ENCODE measurements at places on chromosomes 5 and 9.

DNA sequence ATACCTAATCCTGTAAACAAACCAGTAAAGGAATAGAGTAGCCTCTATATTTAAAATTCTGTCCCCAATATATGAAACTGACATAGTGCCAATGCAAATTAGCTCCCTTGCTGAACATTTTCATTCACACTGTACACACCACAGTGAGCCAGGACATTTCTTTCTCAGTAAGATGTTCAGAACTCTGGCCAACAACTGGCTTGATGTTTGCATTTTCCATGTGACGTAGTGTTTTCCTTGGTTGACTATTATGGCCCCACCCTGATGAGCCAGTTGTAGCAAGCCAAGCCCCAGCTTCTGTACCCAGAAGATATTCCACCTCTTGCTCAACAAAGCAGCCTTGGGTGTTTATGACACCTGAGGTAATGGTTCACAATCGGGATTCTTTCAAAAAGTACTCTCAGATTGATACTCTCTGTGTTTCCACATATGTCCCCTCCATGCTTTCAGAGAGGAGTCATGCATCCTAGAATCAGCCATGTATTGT lies 17.7 kb upstream of the ANXA1 start:
- no peak for DNase-seq

DNA sequence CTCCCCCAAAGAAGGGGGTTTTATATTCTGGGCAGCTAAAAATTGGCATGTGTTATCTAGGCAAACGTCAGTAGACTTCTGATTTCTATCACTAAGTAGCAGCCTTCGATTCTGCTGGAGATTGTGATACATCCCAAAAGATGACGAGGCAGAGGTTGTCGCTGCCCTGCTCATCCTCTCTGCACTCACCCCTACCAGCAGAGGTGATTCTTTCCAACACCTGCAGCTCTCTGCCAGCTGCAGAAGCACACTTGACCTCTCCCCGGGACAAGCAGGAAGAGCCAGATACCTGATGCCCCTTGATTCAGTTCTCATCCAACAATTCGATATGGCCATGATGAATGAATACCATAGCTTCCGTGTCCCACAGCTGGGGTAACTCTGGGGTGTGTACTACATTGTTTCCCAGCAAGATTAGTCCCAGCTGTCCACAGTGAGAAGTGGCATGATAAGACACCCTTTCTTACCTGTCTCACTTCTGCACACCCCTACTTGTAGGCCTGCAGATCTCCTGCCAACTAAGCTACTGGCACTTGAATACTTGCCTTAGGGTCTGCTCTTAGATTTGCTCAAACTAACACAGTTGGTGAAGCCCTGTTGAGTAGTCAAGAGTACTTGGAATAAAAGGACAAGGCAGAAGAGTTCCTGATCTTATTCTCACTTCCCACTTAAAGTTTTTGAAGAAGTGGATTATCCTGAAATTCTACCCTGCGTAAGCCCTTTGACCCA lies 37.6 kb upstream of the SMAD5 start:
- DNase-seq: no peak

- DNase-seq: no peak
These were observed 53.4 kb upstream of the RARS1 start for GRCh38 chr5:168432903-168433302.

DNA sequence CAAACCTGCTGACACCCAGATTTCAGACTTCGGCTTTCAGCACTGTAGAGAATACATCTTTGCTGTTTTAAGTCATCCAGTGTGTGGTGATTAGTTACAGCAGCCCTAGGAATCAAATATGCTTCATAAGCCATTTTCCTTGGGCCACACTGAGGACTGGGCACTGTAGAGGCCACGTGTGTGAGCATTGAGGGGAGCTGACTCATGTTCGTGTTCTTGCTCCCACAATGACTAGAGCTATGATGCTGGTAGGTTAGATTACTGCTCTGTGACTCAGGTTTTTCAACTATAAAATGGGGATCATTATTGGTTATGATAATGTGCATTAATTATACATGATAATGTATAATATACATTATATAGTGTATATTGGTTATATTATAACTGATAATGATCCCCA lies 96.5 kb upstream of the PALM2AKAP2 start:
- DNase-seq: no peak

GRCh38 chr5:264338-264737 lies 7.1 kb upstream of the PDCD6 start:
- DNase-seq: no peak

DNA sequence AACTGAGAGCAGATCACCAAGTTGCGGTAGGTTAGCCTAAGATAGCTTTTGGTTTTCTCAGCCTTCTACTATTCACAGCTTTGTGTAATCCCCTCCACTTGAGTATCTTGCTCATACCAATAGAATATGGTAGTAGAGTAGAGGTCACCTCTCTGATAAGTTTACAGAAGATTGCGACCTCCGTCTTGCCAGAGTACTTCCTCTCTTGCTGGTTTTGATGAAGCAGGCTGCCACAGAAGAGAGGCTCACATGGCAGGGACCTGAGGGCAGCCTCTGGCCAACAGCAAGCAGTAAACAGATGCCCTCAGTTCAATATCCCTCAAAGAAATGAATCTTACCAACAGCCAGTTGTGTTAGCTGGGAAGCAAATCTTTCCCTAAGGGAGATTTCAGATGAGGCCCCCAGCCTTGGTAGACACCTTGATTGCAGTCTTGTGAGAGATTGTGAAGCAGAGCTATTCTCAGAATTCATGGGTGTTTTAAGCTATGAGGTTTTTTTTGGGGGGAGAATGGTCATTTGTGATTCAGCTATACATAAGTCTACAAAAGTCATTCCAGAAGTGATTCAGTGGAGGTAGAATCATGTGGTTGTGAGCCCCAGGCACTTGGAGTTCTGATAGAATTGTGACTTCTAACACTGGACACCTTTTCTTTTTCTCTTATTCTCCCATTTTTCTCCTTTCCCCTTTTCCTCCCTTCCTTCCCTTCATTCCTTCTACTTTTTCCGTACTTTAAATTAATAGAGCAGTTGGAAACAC lies 22.7 kb upstream of the CDKN2B start:
- no peak for DNase-seq

- peak; percentile 73 for DNase-seq
These were observed 891.3 kb downstream of the TLE1 start for GRCh38 chr9:80797831-80798688.

GRCh38 chr5:141965071-141965470 lies 3.8 kb upstream of the RNF14 start:
- no peak for DNase-seq

DNA sequence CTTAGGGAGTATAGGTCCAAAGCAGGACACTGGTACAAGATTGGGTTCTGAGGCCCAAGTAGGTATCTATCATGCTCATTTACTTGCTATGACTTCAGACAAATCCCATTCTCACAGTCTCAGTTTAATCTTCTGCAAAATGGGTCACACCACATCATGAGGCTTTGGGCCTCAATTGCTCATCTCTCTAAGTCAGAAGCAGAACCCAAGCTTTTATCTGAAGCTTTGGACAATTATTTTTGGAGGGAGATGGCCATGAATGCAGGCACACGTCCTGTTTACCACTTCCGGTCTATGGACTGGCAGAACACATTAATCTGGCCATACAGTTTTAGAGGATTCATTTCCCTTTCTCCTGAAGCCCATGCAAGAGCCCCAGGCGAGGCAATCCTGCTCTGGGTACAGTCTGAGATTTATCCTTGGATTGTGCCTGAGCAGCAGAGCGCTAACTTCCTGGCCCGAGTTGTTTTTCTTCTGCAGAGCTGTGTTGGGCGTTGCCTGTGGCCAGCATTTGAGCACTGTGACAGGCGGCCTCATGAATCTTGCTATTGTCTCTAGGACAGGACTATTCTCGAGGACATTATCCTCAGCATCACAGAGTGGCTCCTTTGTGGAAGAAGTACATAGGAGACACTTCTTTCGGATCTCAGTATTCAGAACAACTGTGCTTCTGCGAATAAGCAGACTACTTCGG lies 16.1 kb downstream of the SLC22A4 start:
- DNase-seq: no peak

GRCh38 chr9:129258823-129259301 lies 80.8 kb upstream of the IER5L start:
- no peak for DNase-seq

DNA sequence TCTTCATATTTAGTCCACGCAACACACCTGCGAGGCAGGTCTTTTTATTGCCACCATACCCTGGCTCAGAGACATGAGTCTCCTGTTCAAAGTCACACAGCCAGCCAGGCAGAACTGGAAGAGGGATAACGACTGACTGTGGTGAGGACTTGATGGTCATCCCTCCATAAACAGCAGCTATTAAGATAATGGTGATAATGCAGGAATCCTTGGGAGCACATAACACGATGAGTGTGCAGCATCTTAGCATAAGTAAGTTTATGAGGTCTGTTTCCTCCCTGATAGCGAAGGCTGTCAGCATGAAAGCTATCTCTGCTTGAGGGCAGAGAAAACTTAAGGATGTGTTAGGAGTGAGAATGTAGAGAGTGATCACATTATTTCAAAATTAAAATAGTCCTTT lies 30.9 kb downstream of the KCTD16 start:
- DNase-seq: no peak

GRCh38 chr5:15252331-15252730 lies 247.6 kb upstream of the FBXL7 start:
- DNase-seq: no peak

GRCh38 chr5:69184621-69185020 lies 4.8 kb upstream of the CENPH start:
- DNase-seq: no peak

- DNase-seq: no peak
These were observed 65.4 kb downstream of the ZNF618 start for GRCh38 chr9:113941526-113941925.

GRCh38 chr5:66238435-66238834 lies 94.3 kb downstream of the SREK1 start:
- no peak for DNase-seq

DNA sequence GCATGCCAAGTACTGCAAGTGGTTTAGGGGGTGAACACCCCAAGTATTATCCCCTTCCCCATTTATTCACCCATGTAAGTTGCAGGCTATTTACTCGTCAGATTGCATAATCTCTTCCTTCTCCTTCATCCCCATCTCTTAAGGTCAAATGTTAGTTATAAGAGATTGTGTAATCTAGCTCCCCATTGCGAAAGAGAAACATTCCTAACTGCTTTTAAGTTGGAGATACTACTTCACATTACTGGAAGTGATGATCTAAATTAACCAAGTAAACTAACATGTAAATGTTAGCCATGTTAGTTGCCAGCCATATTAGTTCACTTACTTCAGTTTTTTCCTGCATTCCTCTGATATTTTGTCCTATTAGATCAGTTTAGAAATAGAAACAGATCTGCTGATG lies 262.3 kb downstream of the TAF11L14 start:
- no peak for DNase-seq

DNA sequence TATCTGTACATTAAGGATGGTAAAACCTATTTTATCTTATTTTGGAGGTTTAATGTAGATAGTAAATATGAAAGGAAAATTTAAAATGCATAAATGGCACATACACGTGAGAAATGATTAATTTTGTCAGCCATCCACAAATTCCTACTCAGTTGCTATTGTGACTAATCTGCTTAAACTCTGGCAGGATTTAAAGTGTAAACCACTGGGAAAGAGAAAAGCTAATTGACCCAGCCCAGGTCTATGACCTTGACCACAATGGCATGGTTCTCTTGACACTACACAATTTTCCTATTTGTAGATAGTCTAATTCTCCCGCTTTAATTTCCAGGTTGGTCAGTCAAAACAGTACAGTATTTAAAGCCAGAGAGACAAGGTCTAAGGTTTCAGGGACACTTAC lies 459.0 kb upstream of the KLF4 start:
- no peak for DNase-seq

DNA sequence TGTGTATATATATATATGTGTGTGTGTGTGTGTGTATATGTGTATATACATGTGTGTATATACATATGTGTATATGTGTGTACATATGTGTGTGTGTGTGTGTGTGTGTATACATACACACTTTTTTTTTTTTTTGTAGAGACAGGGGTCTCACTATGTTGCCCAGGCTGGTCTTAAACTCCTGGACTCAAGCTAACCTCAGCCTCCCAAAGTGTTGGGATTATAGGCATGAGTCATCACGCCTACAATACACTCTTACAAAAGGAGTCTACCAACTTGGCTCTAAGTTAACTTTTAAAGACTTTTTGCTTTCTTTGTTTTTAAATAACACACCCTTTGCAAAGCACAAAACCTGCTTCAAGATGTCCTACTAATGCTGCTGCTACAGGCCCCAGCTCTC lies 2.1 kb downstream of the C9orf78 start:
- DNase-seq: no peak

- DNase-seq: no peak
These were observed 50.8 kb upstream of the ZNF366 start for GRCh38 chr5:72558046-72558336.

GRCh38 chr9:126869368-126869767 lies 8.9 kb downstream of the ZBTB34 start:
- DNase-seq: no peak

DNA sequence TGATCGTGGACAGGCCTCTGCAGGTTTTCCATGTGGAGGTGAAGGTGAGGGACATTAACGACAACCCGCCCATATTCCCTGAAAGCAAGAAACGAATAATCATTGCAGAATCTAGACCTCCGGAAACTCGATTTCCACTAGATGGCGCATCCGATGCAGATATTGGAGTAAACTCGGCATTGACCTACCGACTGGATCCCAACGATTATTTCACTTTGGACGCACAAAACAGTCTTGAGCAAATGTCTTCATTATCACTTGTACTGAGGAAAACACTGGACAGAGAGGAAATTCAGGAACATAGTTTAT lies 621 bp downstream of the PCDHA13 start:
- no peak for DNase-seq

DNA sequence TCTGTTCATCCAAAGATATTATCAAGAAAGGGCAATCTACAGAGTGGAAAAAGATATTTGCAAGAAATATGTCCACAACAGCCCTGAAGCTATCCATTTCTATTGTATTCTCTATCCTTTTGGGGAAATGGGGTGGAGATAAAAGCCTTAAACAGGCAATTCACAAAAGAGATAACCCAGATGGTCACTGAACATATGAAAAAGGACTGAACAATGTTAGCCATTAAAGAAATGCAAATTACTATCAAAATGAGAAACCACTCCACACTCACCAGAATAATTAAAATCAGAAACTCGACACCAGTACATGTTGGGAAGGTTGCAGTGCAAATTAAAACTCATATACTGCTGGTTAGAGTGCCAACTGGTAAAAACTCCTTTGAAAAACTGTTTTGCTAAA lies 955.2 kb upstream of the DMAC1 start:
- no peak for DNase-seq

DNA sequence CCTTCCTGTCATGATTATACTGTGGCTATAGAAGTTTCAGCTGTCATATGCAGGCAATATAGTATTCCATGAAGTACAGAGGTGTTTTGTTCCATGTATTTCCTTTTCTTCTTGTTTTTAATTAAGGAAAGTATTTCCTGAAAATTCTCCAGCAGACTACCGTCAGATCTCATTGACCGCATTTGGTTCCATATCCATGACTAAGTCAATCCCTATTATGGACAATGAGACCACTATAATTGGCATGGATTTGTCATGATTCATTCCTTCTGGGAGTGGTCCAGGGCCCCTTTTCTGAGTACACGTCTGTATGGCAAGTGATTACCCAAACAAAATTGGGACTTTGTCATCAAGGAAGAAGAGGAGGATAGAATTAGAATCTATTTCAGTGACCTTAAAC lies 283.2 kb upstream of the CLINT1 start:
- no peak for DNase-seq

All from NCI-H1092 treated with DMSO at 0.1 percent for 48 hours (cell line).